AG09319 (cell line): ENCODE measurements at places on chromosomes 5 and 9.

- DNase-seq: no peak
These were observed 12.1 kb downstream of the SLC22A5 start for GRCh38 chr5:132381614-132382013.

- no peak for DNase-seq
These were observed at the start of gene PRDM9 for GRCh38 chr5:23507278-23507685. TSS of gene PRDM9 (plus strand) at chr5:23507609. CDS start at chr5:23509034, 1,425 bp downstream.

DNA sequence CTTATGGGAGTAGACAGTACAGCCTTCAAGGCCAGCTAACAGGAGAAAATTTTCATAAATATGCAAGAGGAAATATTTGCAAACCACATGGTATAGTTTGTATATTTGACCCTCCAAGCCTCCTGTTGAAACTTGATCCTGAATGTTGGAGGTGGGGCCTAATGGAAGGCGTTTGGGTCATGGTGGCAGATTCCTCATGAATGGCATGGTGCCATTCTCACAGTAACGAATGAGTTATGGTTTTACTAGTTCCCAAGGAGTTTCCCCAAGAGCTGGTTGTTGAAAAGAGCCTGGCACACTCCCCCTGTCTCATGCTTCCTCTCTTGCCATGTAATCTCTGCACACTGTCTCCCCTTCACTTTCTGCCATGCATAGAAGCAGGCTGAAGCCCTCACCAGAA lies 3.3 kb upstream of the PAIP1 start:
- DNase-seq: no peak

DNA sequence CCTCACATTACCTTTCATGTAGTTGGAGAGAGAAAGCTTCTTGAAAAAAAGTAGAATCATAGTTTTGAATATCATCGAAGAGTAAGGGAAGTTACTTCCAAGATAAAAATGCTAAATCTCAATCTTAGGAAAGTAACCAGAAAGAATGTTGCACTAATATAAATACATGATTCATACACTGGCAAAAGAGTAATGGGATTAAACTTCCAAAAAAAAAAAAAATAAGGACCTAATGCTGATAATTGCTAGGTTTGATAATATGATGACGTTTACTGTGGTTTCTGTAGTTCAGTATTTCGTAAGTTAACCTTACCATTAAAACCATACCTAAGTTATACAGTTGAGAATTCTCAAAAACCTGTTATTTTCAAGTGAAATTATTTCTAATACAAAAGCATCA lies 573.8 kb upstream of the CDH9 start:
- no peak for DNase-seq

DNA sequence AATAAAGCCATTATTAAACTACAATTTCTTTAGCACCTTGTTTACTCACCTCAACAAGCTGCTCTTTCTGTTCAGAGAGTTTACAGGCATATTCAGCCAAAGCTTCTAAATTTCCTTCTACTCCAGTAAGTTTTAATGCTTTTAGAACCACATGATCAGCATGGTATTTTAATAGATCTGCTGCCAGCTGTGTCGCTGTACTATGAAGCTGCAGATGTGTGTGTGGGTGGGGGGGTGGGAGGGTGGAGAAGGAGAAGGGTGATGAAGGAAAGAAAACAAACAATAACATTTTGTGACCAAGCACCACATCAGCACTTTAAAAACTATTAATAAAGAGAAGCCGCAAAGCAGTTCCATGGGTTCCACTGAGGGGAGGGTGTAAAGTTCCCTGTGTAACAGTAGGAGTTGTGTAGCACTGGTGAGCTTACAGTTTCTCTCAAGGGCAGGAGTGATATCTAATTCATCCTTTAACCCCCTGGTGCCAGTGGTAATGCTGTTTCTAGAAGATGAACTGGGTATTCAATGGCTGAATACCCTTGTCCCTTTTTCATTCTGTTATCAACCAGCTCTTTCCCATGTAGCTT lies 38.5 kb downstream of the ABITRAM start:
- no peak for DNase-seq

- no peak for DNase-seq
These were observed 5.3 kb downstream of the CDK9 start for GRCh38 chr9:127791085-127791484.

DNA sequence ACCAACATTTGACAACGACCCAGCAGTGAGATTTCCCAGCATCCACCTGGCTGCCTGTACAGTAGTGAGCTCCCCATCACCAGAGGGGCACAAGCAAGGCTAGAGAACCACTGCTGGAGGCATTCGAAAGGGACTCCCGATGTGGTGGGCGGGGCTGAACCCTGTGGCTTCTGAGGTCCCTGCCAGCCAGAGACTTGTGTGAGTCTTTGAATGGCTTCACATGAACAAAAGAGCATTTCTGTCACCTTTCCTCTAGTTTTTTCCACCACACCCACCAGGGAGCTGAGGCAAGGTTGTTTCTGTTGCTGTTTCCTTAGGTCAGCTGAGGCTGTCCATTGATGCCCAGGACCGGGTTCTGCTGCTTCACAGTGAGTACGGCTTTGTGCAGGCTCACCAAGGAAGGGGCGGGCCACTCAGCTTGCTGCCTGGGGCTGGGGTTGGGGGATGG lies 15.7 kb downstream of the RGS3 start:
- DNase-seq: no peak

GRCh38 chr5:74546796-74547195 lies 93.7 kb downstream of the ENC1 start:
- no peak for DNase-seq
